Activated CD4-positive, alpha-beta T cell treated with anti-CD3 and anti-CD28 coated beads, Interleukin-2, amount 50 U/mL, for 1 hour (primary cell): ENCODE measurements at places on chromosomes 6 and 20.

GRCh38 chr20:50586531-50587232 is 76.5 kb downstream of the PTPN1 start:
- no peak for DNase-seq

- peak; percentile 94 for DNase-seq
Observed at GRCh38 chr20:64062596-64063388, at the start of gene TCEA2. Gene TCEA2 (plus strand): TSS chr20:64063198. CDS start chr20:64063313, 115 bp downstream.

GRCh38 chr6:70672549-70672948 is 4.9 kb downstream of the SMAP1 start:
- no peak for DNase-seq

- no peak for DNase-seq
Observed at GRCh38 chr6:73233048-73233447, 7.8 kb upstream of the KHDC1L start.

DNA sequence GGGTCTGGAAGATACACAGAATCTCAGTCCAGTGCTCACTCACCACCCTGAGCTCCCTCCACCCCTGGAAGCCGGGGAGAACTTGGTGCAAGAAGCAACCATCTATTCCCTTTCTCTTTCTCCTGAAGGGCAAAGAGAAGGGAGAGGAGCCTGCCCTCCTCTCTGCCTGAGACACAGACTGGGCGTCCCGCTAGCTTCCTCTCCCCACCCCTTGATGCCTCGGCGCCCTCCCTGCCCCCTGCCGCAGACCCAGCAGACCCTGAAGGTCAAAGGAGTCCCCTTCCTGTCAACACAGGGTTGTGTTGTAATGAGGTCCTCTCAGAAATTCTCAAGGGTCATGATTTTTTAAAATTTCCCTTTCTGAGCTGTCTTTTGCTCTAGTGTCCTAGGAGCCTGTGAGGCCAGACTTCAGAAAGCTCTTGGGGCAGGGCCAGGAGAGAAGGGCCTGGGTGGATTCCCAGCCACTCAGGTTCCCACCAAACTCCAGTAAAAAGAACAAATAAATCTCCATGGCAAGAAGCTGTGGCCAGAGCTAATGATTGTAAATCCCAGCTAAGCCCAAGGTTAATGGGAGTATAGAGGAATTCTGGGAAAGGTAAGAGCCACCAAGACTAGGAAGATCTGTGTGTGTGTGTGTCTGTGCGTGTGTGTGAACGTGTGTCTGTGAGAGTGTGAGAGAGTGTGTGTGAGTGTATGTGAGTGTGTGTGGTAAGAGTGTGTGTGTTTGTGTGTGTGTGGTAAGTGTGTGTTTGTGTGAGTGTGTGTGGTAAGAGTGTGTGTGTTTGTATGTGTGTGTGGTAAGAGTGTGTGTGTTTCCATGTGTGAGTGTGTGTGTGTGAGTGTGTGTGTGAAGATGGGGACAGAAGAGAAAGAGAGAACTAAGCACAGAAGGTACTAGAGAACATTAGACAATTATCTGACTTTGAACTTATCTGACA is 1.1 kb upstream of the JPH2 start:
- DNase-seq: no peak

- DNase-seq: no peak
Observed at GRCh38 chr6:146526192-146526591, 17.4 kb upstream of the RAB32 start.

DNA sequence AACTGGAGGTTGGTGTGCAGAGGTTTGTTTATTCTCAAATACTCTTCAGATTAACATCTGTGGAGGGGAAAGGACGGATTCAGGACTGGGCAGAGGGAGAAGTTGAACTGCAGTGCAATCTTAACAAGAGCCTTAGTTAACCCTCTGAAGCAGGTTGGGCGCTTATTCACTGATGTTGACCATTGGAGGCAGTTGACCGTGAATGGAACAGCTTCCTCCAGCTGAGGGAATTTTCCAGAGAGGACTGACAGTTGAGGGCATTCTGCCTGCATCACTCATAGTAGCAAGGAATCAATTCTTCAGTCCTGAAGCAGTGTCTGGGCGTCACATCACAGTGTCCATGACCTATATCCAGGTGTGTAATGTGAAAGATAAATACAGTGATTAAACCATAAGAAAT is 80.9 kb downstream of the PLCB4 start:
- no peak for DNase-seq

GRCh38 chr20:40687384-40688128 is 1.5 kb downstream of the MAFB start:
- DNase-seq: no peak

DNA sequence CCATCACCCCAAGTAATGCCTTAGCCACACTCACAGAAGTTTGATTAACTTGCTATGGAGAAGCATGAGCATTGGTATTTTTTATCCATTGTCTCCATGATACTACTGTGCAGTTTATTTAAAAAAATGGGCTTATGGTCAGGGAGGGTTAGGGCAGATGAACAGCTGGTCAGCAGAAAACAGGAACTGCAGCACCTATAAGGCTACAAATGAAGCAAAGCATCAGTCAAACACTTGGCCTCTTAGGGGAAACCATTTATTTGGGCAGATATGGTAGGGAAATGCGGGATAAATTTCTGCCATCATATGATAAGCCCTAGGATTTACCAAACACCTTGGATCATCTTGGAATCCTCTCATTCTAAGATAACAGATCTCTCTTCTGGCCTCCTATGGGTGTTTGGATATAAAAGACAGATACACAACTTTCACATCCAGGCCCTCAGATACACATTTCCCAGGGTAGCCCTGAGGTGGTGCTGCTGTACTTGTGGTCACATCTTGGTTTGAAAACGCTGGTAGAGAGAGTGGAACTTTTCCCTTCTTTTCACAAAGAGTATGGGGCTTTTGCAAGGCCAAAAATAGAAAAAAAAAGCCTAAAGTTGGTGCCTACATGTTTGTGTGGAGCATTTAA is 42.8 kb upstream of the AHI1 start:
- DNase-seq: no peak

DNA sequence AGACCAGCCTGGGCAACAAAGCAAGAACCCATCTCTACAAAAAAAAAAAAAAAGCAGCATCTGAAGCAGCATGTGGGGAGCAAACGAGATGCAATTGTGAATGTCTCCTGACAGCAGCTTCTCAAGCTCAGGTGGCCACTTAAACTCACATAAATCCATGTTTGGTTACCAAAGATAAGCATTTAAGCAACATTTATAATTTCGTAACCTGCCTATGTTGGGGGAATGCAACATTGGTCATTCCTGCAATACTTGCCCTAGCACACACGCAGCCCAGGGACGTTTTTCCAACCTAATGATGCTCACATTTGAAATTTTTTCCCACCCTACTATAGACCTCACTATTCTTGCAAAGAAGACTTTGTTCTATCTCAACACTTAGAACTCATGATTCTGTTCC is 113.3 kb downstream of the ZFP64 start:
- DNase-seq: no peak

DNA sequence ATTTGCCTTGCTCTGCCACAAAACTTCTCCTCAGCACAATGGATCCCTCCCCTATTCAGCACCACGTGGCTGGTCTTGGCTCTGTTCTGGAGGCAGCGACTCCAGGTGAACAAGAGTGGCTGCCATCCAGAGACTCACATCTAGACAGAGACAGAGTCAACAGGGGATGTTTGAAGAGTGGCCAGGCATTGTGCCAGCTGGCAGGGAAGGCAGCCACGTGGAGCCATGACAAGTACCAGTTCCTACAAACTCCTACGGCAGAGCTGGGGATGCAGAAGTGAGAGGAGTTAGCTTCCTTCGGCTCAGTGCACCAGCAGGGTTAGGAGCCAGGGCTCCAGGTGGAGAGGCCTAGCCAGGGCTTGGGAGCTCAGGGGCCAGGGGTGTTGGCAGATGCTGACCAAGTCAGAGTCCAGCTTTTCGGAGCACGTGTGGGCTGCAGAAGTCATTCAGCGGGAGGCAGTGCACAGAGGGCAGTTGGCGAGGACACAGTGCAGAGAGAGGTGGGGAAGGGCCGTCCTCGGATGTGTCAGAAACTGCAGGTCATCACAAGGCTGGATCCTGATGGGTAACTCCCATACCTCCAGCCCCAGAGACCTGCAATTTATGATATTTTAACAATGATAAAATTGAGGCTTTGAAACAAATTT is 171.7 kb upstream of the PDE10A start:
- no peak for DNase-seq

- no peak for DNase-seq
Observed at GRCh38 chr6:139146317-139146726, 11.4 kb downstream of the HECA start.

- DNase-seq: no peak
Observed at GRCh38 chr20:16974855-16975162, 226.7 kb downstream of the OTOR start.

DNA sequence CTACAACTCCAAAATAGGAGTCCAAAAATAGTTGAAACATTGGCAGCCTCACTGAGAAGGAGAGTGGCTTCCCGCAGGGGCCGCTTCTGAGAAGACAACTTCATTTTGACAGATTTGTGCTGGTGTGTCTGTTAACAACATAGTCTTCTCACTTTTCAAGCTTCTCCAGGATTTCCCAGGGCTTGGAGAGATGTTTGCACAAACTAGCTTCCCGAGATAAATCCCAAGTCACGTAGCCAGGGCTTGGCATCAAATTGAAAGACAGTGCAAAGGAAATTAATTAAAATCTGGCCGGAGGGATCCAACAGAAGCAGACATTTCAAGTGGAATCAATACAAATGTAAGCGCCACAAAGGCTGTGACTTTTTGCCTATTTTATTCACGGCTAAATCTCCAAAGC is 630.2 kb downstream of the DHX35 start:
- no peak for DNase-seq

DNA sequence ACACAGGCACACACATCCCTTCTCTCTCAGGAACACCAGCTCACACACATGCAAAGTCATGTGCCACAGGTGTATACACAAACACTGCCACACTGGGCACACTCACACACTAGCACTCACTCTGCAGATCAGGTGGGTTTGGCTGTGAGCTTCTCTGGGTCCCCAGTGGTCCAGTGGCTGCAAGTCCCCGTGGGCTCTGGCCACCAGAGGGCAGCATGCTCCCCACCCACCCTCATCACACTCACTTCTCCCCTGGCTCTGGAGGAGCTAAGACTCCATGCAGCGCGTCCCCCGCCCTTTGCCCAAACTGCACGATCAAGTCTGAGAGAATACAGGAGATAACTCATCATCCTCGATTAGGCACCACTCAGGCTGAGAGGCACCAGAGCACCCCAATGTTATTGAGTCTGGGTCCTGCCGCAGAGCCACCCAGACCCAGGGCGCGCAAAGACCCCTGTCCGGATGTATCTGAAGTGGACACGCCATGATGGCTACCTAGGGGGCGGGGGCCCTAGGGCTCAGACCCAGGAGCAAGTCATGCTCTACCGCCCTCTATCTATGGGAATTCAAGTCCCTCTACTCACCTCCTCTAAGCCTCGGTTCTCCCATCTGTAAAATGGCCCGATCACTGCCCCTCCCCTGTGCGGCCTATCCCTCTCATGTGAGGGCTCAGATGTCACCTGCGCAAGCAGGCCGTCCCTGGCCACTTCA is 90.5 kb downstream of the GRM4 start:
- DNase-seq: peak; percentile 57

DNA sequence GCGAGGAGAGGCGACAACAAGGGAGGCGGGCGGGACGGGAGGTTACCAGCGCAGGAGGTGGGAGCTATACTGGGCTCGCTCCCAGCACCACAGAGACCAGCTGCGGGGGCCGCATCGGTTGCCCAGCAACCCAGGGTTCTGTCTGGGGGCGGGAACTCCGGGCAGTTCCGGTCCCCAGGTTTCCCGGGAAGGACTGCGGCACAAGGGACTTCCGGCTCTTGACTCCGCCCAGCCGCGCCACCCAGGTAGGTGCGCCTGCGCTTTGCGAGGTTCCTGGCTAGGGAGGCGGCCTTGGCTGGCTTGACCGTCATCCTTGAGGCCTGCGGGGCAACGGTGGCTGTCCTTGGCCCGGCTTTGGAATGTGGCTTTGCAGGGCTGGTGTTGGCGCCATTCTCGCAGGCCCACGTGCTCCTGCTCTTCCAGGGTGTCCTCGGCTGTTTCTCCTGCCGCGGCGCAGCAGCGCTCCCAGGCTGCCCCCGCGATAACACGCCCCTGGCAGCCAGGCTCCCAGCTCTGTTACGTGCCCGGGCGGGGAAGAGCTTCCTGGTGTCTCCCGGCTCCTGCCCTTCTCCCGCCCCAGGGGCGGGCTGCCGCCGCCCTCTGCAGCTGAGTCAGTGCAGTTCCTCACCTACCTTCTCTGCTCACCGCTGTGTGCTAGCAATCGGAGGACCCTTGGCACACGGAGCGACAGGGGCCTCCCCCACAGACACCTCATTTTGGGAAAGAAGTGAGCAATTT is at the start of gene RSPH3:
Gene RSPH3, minus strand, starts transcription at position 537 of the 738 bp plus-strand sequence. CDS start 652 bp downstream, outside the sequence.
- DNase-seq: peak; percentile 83

DNA sequence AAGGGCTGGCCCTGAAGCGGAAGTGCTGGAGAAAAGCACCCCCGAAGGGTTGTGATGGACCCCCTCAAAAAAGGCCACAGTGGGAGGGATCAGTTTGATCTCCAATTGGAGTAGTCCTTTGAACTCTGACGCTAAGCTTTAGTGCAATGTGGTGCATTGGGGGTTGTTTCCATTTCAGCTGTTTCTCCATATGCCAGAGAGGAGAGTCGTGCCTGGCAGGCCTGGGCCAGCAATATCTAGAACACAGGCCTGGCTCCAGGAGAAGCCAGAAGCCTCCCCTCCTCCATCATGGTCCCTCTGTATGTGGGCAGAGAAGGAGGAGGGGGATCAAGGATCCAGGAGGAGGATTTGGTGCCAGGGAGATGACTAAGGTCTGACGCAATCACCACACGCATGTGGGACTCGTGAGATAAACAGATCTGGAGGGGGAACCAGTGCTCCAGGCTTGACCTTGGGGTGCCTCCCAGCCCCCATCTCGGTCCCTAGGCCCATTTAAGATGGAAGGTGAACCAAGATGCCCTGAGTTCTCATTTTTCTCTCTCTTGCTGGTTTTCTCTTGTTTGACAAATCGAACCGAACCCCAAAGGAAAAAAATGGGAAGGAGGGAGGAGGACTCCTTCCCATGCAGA is 517.4 kb upstream of the JARID2 start:
- DNase-seq: no peak

DNA sequence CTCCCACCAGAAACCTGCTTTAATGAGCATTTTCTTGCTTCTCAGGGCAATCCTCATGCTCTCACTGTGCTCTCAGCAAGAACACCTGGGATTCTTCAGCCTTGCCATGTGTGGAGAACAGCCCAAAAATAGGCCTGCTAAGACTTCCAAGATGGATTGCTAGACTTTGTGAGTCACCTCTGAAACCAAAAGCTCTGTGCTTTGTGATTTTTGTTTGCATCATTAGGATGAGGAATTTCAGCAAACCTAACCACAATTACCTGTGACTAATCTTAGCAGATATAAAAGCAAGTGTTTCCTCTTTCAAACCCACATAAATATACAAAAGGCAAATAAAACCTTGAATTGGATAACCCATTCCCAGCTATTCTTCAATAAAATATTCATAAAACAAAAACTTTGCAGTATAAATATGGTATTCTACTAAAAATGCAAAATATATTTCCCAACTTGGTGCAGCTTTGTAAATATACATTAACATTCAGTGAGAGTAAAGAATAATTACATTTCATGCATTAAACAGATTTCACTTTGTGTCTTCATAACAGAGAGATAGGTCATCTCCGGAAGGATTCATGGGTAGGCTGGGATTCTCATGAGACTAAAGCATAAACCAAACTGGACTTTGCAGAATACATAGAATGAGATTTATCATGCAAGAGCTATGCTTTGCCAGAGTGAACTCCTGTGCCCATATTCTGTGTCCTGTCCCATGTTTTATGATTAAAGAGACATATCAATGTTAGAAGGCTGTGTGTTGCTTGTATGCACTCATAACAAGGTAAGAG is 33.5 kb downstream of the TPBG start:
- no peak for DNase-seq

GRCh38 chr6:143745166-143746133 is 67.7 kb downstream of the PHACTR2 start:
- no peak for DNase-seq

- no peak for DNase-seq
Observed at GRCh38 chr6:87925373-87926060, 122.1 kb upstream of the SPACA1 start.
